CD4-positive, alpha-beta T cell treated with Interleukin-17A for 4 hours (primary cell): ENCODE measurements at places on chromosomes 7 and 10.

GRCh38 chr10:83425306-83425705, 714.0 kb upstream of the GHITM start:
- no peak for DNase-seq

- DNase-seq: no peak
Observed at GRCh38 chr10:129307141-129307540, 159.9 kb upstream of the MGMT start.

- DNase-seq: no peak
Observed at GRCh38 chr10:12844811-12845483, 156.6 kb downstream of the CCDC3 start.

- DNase-seq: no peak
Observed at GRCh38 chr7:73802459-73802858, 28.3 kb upstream of the CLDN4 start.

DNA sequence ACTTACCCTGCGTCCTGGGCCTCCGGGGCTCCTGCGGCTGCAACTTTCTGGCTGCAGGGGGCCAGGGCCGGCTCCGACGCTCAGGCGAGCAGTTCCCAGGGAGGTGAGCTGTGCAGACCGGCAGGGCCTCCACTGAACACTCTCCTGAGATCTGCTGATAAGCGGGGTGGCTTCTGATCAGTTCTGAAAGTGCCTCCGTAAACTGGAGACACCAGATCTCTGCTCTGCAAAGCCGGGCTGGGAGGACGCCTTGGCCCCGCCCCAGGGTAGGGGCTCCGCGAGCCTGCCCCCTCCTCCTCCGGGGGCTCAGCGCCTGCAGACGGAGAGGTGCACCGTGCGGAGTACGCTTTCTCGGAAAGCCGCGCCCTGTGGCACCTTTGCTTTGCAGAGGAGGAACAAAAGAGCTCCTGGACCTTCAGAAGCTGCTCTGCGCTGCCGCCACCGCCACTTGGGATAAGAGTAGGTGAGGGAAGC, 141.3 kb upstream of the VKORC1L1 start:
- peak; percentile 25 for DNase-seq

- DNase-seq: no peak
Observed at GRCh38 chr7:69674701-69675182, 76.5 kb downstream of the AUTS2 start.

- no peak for DNase-seq
Observed at GRCh38 chr10:48399056-48399541, 92.6 kb downstream of the MAPK8 start.

DNA sequence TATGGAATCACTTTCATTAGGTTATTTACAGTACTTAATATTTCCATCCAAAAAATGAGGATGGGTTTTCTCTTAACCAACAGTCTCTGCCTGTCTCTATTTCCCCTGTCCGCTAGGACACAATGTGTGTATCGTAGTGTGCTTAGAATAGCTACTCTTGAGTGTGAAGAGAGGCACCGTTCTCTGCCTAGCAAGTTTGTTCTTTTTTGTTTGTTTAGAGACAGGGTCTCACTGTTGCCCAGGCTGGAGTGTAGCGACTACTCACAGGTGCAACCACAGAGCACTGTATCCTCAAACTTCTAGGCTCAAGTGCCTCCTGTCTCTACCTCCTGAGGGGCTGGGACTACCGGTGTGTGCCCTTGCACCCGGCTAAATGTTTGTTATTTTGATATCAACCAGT, 121.9 kb downstream of the ANK3 start:
- DNase-seq: no peak

DNA sequence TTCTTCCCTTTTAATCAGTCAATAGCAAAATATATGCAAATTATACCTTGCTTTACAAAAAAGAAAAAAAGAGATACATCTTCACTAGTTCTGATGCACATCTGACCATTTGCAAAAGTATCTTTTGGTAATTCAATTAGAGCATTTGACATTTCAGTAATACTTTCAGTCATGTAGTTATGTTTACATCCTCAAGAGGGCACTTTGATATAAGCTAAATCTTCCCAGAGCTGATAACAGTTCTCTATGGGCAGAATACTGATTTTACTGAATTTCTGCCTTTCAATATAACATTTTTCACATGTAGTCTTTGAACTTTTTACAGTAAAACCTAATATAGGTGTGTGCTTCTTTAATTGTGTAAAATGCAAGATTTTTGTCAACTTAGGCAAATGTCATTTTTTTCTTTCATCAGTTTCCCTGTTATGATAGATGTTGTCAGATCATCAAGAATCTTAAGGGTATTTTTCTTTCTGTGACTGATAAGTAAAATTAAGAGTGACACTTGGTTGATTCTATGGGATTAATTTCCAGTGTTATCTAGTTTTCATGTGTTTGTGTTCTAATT, 703.5 kb upstream of the SEMA3D start:
- DNase-seq: no peak

- no peak for DNase-seq
Observed at GRCh38 chr10:29033311-29033940, 255.4 kb upstream of the LYZL1 start.

DNA sequence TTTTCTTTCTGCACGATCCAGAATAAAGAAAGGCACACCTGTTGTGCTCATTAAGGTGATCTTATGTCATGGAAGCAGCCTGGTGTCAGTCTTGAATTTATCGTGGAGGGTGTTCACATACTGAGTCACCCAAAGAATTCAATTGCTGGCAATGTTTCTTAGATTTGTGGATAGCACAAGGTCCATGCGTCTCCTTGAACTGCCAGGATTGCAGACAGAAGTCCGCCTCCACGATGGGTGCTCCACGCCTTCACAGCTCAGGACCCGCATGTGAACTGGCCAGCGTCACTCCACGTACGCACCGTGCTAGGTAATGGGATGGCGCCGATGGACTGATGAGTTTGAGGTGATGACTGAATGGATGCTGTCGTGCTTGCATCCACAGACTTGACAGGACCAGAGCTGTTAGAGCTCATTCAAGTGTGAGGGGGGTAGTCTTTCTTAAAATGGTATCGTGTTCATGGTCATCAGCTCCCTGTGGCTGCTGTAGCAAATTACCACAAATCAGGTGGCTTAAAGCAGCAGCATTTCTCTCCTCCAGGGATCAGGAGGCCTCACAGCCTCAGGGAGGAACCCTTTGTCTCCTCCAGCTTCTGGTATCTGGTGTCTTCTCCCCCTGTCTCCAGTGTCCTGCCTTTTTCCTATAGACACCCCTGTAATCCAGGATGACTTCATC, 65.4 kb upstream of the DNAJB6 start:
- no peak for DNase-seq

GRCh38 chr10:31099094-31099493, 67.4 kb upstream of the ZNF438 start:
- no peak for DNase-seq

- DNase-seq: no peak
Observed at GRCh38 chr7:113799896-113800295, 118.9 kb downstream of the PPP1R3A start.

GRCh38 chr10:76210211-76210610, 778.8 kb downstream of the LRMDA start:
- no peak for DNase-seq

DNA sequence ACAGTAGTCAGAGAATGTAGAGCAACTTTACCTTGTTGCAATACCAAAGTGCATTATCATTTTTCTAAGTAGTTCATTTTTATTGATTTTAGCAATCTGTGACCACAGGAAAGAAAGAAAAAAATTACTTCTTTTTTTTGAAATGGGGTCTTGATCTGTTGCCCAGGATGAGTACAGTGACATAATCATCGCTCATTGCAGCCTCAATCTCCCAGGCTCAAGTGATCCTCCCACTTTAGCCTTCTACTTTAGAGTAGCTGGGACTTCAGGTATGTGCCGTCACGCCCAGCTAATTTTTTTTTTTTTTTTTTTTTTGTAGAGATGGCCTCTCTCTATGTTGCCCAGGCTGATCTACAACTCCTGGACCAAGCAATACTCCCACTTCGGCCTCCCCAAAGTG, 11.4 kb upstream of the OAT start:
- DNase-seq: no peak

GRCh38 chr10:44466236-44466635, 81.3 kb upstream of the CXCL12 start:
- DNase-seq: no peak

GRCh38 chr7:66143876-66144332, 29.3 kb downstream of the CRCP start:
- DNase-seq: no peak

DNA sequence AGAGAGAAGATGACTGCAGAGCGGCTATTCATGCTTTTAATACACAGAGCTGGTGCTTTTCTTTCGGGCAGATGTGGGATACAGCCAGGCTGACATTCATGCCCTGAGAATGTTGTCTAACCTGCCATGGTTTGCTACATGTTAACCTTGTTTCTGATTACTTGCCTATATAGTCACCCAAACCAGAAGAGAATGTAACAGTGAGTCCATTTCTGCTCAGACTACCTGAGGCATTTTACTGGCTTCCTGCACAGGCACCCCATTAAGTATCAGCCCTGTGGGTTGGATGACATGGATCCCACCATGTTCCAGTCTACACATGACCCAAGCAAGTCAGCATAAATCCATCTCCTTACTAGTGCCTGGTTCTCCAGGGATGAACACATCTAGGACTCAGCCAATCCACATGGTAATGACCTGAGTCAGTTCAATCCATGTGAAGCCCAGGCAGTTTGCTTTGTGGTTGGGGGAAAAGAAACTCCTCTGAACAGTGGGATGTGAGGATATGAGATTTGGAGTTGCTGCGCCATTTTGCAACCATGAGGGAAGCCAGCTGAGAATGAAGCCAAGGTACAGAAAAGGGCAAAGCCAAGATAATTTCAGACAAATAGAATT, 55.7 kb upstream of the MKX start:
- no peak for DNase-seq

DNA sequence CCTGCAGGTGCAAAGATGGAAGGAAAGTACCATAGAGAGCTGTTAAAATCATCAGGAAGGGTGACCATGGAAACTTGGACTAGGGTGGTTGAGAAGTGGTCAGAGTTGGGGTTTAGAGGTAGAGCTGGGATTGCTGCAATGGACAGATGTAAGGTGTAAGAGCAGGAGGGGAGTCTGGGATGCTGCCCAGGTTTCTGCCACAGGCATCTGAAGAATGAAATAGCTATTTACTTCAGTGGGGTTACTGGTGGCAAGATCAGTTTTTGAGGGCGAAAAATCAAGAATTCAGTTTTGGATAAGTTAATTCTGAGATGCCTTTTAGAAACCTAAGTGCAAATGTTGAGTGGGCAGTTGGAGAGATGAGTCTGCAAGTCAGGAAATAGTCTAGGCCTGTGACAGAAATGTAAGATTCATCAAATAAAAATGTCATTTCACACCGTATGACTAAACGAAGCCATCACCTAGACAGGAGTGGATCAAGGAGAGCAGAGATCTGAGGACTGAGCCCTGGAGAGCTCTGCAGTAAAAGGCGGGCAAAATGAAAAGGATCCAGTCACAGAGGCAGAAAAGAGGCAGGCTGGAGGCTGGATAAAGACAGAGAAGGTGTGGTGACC, 22.7 kb upstream of the TOMM7 start:
- no peak for DNase-seq

DNA sequence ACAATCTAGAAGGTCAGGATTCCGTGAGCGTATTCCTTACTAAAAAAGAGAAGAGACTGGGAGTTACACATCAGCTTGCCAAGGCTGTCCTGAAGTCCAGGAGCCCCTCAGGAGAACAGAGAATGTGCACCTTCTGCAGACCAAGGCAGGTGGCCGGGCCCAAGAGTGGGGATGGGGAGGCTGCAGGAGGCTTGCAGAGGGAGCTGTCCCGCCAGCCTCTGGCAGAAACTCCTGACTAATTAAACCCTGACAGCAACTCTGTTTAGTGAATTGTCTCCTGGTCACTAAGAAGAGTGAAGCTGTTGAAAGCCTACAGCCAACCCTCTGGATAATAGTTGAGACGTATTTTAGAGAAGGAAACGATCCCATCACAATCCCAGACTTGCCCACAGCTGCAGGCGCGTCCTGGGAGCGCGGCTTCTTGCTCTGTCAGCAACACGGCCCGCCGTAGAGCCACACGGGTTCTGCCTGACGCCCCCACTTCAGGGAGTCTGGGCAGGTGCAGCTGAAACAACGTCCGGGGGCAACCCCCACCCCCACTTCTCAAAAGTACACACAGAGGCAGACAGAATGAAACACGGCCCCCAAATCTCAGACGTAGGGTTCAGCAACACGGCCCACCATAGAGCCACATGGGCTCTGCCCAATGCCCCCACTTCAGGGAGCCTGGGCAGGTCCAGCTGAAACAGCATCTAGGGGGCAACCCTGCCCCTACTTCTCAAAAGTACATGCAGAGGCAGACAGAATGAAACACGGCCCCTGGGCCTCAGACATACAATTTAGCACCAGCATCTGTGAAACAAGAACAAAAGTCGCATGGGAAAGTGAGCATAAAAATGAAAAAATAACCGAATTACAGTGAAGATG, 45.2 kb downstream of the DIP2C start:
- no peak for DNase-seq

DNA sequence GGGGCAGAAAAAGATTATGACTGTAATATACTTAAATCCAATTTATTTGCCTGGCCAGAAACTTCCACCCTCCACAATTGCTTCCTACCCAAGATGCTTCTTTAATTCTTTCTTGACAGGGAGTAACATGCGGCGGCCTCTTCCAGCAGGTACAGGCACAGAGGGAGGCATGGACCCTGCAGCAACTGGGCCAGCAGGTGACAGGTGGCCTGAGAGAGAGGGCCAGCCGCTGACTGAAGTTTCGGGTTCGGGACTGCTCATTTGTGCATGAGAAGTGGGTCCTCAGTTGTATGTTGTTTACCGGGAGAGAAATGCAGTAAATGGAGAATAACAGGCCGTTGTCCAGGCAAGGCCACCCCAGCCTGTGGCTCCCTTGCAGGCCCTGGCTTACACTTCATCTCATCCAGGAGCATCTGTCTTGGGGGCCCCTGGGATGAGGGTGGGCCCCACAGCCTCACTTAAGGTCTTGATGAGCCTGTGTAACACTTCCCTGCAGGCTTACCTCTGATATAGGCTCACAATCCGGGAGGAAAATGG, 72.5 kb downstream of the C10orf143 start:
- DNase-seq: no peak

DNA sequence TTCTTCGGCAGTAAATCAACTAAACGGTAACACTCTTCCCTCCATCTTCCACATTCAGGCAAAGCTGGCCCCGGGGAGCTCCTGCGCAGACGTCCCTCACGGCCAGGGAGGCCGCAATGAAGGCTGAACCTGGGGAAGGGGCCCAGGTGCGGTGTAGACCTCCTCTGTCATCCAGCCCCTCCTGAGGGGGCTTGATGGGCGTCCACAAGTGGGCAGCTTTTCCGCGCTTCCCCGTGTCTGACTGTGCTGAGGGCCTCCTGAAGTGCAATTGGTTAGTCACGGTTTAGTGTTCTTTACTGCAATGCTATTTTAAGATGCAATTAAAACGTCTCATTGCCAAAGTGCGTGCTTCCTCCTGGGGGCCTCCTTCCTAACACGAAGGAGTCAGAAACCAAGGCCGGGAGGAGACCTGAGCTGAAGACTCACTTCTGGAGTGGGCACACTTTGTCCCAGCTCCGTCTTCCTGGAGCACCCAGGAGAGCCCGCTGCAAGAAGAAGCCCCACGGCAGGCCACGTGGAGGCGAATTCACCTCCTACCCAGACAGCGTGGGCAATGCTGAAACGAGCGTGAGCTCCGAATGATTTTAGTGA, 173.3 kb downstream of the ELFN1 start:
- DNase-seq: no peak
